ENCODE measurements at places on chromosomes 13 and 19.

DNA sequence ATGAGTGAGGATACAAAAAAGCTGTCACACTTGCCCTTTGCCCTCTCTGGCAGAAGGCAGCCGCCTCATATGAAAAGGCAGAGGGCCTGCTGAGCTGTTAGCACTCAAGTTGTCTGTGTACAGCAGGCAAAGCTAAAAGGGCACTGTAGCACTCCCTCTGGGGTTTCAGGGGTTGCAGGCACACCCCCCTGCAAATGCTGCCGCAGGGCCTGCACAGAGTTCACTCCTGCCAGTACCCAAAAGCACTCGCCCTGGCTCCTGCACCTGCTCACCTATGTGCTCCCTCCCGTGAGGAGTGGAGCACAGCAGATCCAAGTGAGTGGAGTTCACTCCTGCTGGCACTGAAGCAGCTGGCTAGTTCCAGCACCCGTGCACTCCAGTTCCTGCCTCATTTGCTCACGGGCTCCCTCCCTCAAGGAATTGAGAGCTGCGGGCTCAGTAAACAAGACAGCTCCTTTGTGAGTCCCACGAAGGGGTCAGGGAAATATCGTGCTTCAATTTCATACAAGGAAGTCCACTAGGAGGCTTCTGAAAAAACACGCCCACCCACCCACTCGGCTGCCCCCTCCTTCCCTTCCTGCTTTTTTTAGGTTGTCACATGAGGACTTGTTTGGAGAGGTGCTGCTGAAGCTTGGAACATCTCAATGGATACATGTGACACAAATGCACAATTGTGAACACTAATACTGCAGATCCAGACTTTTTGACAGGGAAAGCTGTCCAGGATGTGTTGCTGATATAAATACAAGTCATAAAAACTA, 9.9 kb upstream of the RCBTB2 start:
- no peak for DNase-seq

GRCh38 chr19:50695251-50696093, 24.1 kb downstream of the SHANK1 start:
- no peak for DNase-seq

GRCh38 chr13:25330541-25330940, 29.1 kb downstream of the NUP58 start:
- no peak for DNase-seq

DNA sequence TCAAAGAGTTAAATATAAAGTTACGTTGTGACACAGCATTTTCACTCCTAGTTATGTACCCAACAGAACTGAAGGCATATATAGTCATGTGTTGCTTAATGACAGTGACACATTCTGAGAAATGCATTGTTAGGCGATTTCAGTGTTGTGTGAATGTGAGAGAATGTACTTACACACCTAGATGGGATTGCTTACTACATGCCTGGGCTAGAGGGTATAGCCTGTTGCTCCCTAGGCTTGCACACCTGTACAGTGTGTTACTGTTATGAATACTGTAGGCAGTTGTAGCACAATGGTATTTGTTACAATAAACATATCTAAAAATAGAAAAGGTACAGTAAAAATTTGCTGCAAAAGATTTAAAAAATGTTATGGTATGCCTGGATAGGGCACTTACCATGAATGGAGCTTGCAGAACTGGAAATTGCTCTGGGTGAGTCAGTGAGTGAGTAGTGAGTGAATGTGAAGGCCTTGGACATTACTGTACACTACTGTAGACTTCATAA, 89.2 kb downstream of the DHRS12 start:
- DNase-seq = peak; percentile 30

DNA sequence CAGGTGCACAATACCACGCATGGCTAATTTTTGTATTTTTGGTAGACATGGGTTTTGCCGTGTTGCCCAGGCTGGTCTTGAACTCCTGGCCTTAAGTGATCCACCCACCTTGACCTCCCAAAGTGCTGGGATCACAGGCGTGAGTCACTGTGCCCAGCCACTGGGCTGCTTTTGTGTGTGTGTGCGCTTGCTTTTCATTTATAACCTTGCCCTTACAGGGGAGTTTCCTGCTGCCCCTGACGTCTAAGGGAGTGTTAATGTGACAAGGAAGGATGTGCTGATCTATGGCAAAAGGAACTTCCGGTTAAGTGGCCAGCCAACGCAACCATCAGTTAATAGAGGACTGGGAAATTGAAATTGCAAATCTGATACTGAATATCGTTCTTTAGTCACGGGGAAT, 57.7 kb downstream of the ING1 start:
- no peak for DNase-seq

All from NCI-H226 (cell line).